ENCODE measurements at places on chromosomes 11 and 22.

- DNase-seq: no peak
Measured at GRCh38 chr11:19602891-19603290, 109.7 kb upstream of the NAV2 start.

DNA sequence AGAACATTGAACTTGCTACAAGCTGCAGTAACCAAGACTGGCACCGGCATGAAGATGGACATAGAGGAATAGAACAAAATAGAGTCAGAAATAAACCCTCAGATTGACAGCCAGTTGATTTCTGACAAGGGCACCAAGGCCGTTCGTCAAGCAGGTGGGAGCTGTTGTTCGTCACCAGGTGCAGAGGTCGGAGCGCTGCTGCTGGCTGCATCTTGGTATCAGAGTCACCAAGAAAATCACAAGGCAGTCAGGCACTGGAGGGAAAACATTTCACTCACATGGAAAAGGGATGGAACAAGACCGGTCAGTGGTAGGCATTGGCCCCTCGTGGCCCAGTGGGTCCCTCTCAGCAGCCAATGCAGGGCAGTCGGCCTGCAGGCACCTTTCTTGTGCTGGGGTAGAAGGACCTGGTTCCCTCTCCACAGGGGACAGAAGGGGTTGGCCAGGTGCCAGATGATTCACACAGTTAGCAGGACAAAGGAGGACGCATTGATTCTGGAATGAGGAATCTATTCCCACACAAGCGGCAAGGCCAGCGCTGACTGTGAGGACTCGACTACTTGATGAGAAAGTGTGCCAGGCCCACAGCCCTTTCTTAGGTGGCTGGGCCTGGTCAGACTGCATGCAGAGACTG is 115.8 kb upstream of the FGF3 start:
- DNase-seq: no peak

DNA sequence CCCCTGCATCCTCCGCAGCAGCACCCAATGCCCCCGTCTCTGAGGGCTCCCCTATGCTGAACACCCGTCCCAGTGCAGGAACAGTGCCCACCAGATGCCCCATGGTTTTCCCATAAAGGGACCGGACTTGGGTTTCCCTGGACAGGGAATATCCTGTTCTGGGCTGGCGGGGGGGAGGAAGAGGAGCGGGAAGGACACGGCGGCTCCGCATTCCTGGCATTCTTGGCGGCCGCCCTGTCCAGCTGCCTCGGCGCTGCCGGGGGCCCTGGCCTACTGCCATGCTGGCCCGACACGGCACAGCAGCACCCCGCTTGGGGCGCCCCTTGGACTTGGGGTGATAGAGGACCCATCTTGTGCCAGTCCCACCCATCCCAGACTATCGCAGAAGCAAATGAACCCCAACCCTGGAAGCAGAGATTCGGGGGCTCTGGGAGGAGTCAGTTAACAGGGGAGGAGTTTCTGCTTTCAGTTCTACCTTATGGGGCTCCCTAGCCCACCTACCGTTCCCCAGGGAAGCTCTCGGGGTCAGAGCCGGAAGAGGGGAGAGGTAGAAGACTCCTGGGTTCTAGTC is 23.7 kb upstream of the CBX7 start:
- no peak for DNase-seq

DNA sequence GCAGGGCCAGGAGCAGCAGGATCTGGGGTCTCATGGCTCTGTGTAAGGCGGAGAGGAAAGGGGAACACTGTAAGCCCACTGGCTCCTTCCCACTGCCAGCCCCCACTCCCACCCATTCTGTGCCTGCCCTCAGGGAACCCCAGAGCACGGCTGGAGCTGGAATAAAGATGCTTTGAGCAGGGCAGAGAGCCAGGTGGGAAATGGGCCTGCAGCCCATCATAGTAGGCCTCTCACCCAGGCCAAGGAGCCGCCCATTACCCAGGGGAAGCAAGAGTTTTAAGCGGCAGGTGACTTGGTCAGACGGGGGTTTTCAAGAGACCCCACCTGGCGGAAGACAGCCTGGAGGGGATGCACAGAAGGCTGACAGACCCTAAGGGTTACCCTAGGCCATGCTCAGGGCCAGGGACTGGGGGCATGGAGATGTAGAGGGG is 4.6 kb downstream of the LRRC32 start:
- no peak for DNase-seq

GRCh38 chr11:72671152-72672099 is 2.8 kb downstream of the PDE2A start:
- no peak for DNase-seq

DNA sequence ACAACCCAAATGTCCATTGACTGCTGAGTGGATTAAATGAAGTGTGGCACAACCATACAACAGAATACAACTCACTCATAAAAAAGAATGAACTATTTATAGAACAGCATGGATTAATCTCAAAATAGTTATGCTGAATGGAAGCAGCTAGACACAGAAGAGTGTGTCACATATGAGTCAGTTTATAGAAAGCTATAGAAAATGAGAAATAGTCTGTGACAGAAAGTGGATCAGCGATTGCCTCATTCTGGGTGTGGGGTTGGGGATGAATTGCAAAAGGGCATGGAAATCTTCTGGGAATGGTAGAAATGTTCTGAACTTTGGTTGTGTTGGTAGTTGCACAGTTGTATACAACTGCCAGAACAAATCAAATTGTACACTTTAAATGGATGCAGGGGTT is 37.4 kb downstream of the PRR5L start:
- DNase-seq: no peak

DNA sequence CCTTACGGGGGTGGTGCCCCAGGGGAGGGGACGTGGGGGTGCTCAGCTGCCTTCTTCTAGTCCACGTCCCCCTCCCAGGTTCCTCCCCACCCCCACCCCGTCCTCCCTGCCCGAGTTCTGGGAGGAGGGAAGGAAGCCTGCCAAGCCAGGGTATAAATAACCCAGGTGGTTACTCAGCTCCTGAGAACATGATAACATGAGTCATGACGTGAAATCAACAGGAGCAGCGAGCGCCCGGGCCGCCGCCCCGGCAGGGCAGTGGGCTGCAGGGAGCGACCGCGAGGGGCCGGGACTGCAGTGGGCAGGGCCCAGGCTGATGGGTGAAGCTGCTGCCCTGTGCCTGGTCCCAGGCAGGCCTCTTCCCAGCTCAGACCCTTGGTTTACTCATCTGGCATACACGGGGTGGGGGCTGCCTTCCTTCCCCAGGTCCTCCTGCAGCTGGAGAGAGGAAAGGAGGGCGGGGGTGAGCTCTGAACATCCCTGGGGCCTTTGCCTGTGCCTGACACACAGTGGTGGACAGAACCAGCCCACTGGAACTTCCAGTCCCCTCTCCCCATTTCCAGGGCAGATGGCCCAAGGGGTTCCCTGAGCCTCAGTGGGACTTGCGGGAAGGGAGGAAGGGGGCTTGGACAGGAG is 8.8 kb upstream of the PDGFB start:
- peak; percentile 59 for DNase-seq

DNA sequence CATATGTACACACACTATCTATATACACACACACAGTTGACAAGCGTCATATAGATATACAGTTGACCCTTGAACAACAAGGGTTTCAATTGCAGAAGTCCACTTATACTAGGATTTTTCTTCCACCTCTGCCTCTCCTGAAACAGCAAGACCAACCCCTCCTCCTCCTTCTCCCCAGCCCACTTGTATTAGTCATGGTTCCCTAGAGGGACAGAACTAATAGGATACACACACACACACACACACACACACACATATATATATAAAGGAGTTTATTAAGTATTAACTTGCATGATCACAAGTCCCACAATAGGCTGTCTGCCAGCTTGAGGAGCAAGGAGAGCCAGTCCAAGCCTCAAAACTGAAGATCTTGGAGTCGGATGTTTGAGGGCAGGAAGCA is 92.9 kb downstream of the DHCR7 start:
- no peak for DNase-seq

GRCh38 chr11:70508231-70508480 is 109.8 kb downstream of the CTTN start:
- DNase-seq: no peak

DNA sequence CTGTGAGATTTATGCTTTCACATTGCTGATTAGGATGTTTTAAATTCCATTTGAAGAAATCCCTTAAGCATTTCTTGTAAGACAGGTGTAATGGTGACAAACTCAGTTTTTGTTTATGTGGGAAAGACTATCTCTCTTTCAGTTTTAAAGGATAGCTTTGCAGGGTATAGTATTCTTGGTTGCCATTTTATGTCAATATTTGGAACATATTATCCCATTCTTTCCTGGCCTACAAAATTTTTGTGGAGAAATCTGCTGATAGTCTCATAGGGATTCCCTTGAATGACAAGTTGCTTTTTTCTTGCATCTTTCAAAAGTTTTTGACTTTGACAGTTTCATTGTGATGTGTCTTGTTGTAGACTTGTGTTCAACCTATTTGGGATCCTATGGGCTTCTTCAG is 28.8 kb downstream of the NAGA start:
- DNase-seq: no peak

DNA sequence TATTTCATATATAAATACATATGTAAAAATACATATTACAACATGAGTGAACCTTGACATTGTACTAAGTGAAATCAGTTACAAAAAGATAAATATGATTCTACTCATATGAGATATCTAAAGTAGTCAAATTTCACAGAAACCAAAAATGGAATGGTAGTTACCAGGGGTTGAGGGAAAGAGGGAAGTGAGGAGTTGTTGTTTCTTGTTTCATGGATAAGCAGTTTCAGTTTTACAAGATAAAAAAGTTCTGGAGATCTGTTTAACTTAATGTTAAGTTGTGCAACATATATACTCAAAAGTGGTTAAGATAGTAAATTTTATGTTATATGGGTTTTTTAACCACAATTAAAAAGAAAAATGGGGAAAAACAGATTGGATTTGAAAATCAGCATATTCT is 107.7 kb downstream of the ELP4 start:
- DNase-seq: no peak

DNA sequence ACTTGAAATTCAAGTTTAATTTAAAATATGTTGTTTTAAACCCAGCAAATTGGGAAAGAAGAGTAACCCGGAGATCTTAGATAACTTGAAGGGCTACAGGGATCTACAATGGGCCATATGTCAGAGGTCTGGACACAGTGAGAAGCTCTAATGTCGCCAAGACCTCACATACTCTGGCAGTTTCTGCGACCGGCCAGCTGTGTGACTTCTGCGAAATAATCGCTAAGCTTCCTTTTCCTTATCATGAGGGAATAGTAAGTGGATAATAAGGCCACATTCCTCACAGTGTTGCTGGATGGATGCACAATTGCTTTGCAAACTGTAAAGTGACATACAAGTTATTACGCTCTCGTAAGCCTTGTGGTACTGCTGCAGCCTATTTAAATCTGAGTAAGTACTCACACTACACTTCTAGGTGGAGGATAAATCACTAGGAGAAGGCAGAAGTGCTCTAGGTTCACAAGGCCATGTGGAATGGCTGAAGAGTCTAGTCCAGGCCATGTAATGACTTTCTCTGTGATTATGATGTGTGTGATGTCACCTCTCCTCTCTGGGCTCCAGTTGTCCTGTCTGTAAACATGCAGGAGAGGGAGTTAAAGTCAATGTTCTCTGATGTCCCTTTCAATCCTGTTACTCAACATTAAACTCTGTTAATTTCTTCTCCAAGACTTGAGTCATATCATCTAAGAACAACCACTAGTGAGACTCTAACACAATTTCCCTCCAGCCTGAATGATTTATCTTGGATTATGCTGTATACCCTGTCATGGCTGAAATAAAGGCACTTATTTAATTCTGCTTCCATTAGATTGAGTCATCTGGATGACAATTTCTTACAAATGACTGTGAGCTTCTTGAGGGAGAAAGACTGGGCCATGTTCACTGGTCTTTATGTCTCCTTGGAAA is 192.6 kb upstream of the NARS2 start:
- no peak for DNase-seq

GRCh38 chr11:86089659-86090058 is 20.8 kb upstream of the PICALM start:
- no peak for DNase-seq

- DNase-seq: no peak
Measured at GRCh38 chr11:85795712-85796487, 15.0 kb downstream of the SYTL2 start.

GRCh38 chr11:93585758-93586157 is 42.6 kb upstream of the SMCO4 start:
- no peak for DNase-seq

- no peak for DNase-seq
Measured at GRCh38 chr11:124747406-124748099, 4.5 kb downstream of the VSIG2 start.

DNA sequence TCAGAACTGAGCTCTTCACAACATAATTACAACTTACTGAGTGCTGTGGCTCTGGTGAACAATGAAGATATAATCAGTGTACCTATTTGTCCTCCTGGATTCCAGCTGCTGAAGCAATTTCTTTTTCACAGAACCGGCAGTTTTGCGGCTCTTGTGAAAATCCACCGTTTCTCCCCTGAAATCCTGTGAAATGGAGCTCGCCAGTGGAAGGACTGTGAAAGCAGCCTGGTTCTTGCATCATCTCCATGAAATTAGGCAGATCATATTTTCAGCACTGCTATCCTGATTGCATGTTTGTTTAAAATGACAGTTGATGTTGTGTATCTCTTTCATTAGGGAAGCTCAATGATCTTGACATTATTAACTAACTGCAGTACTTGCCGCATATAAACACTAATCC is 120.2 kb upstream of the SNX19 start:
- DNase-seq: no peak

GRCh38 chr22:18075720-18076497 is 1.9 kb upstream of the PEX26 start:
- peak; percentile 33 for DNase-seq

GRCh38 chr22:36806835-36807234 is 10.0 kb downstream of the PVALB start:
- no peak for DNase-seq

GRCh38 chr11:74443071-74443864 is 24.1 kb downstream of the KCNE3 start:
- DNase-seq: no peak

DNA sequence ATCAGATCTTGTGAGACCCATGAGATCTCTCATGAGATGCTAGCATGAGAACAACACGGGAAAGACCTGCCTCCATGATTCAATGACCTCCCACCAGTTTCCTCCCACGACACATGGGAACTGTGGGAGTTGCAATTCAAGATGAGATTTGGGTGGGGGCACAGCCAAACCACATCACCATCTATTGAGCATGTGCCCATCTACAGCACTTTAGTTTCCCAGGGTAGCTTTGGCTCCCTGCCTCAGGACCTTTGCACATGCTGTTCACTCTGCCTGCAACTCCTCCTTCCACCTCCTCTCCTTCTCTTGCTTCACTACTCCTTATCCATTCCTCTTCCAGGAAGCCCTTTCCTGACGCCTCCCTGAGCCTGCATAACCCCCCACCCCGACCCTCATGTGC is 17.2 kb downstream of the GRIK4 start:
- DNase-seq: no peak

GRCh38 chr11:36371590-36371989 is 75.5 kb downstream of the PRR5L start:
- no peak for DNase-seq

GRCh38 chr11:14809466-14809865 is 82.6 kb downstream of the CYP2R1 start:
- DNase-seq: no peak

- DNase-seq: no peak
Measured at GRCh38 chr11:60389279-60389910, 6.9 kb upstream of the MS4A14 start.
